Fibroblast of skin of back (primary cell): ENCODE measurements at places on chromosomes 13 and 19.

- DNase-seq = peak; percentile 34
Observed at GRCh38 chr13:64591971-64592370, 2638.2 kb downstream of the PCDH9 start.

DNA sequence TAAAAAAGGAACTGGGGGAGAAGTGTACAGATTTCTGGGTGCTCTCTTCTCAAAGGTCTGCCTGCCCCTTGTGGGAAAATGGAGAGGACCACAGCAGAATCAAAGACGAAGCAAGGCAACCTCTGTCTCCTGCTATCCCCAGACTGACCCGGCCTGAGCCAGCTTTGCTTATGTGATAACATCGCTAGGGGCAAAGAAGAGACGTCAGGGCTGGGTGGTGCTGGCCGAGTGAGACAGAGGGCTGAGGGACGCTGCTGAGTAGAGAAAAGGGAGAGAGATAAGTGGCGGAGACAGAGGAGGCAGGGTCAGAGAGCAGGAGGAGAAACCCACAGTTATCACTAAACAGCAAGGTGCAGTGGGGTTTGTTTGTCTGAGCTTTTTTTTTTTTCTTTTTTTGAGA is 4.6 kb upstream of the MUC16 start:
- no peak for DNase-seq

DNA sequence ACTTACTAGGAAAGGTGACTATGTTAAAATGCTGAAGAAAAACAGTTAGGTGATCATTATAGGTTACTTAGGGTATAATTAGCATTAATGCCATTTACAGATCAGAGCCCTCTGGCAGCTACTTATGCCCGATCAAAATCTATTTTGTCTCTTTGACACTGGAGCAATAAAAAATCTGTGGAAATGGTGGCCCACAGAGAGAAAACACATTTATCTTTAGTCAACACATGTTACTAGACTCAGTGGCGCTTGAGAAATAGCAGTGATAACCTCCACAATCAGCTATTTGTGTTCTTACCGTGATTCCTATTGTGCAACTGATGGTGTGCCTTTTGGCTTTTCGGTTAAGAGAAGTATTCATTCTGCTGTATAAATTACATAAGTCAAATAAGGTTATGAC is 1519.6 kb downstream of the PCDH9 start:
- no peak for DNase-seq

GRCh38 chr19:14959263-14959662 is 18.0 kb downstream of the OR7C2 start:
- DNase-seq = no peak

GRCh38 chr19:4742723-4743646 is 19.3 kb upstream of the DPP9 start:
- DNase-seq = no peak

- peak; percentile 53 for DNase-seq
Observed at GRCh38 chr13:97279913-97280312, 57.8 kb downstream of the MBNL2 start.

DNA sequence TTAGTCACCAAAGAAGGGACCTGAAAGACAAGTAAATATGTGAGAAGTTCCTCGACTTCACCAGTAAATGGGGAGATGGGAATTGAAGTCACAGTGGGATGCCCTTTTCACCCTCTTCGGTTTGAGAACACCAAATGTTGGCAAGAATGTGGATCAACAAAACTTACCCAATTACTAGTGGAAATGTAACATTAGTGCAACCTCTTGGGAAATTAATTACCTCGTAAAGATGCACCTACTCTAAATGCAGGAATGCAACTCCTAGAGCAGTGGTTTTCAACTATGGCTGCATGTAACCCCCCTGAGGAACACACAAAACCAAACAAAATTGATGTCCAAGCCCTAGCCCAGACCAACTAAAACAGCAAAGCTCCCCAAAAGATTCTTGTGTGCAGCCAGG is 78.1 kb downstream of the LNX2 start:
- DNase-seq = no peak

- DNase-seq = no peak
Observed at GRCh38 chr13:70534466-70534865, 426.2 kb upstream of the KLHL1 start.

- DNase-seq = no peak
Observed at GRCh38 chr13:99966064-99966805, 5.3 kb downstream of the ZIC5 start.

DNA sequence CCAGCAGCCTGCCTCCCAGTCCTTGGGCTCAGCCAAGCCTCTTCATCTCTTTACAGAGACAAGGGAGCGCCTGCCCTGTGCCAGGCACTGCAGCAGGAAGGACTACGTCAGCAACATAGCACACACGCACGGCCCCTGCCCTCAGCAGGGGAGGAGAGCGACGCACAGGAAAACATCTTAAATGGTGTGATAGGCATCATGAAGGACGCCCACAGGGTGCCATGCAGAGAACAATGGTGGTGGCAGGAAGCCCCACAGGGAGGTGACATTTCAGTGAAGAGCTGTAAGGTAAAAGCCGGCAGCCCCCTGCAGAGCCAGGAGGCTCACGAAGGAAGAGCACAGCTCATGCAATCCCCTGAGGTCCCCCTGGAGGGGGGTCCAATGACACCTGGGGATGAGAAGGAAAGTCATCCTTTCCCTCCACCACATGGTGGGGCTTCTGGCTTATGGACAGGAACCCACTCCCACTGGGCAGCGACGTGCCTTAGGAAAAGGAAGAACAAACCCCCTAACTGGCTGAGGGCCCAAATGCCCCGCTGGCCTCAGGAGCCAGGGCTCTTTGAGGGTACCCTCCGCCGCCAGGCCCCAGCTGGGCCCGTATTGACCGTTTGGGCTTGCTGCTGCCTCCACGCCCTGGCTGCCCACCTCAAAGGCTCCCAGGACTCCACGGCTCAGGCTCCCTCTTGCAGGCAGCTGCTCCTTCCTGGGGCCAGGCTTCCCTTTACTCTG is 37.3 kb upstream of the C13orf42 start:
- peak; percentile 4 for DNase-seq

DNA sequence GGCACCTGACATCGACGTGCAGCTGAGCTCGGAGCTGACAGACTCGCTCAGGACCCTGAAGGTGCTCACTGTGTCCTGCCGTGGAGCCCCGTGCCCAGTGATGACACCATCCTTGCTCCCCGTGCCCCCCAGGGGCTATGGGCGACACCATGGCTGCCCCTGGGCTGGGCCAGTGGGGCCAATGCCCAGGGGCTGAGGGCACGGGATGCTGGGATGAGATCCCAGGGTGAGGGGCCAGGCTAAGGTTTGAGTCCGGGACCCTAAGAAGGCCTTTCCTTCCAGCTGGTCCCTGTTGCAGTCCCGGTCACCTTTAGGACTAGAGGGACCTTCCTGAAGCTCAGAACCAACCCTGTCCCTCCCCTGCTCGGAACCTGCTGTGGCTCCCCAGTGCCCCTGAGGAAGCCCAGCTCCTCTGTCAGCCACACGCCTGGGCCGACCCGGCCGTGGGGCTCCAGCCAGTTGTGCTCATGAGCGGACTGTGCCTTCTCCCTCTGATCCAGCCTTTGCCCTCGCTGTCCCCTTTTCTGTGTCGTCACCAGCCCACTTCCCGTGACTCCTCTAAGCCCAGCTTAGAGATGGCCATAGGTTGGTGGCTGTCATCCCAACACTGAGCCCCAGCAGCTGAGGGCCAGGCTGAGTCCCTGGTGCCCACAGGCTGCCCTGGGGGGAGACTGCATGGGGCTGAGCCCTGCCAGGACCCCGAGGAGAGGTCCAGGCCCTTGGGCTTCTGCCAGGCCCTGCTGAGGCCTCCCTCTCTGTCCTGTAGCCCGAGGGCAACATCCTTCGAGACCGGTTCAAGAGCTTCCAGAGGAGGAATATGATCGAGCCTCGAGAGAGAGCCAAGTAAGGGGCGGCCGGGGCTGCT is 10.6 kb downstream of the NOP53 start:
- DNase-seq = no peak

DNA sequence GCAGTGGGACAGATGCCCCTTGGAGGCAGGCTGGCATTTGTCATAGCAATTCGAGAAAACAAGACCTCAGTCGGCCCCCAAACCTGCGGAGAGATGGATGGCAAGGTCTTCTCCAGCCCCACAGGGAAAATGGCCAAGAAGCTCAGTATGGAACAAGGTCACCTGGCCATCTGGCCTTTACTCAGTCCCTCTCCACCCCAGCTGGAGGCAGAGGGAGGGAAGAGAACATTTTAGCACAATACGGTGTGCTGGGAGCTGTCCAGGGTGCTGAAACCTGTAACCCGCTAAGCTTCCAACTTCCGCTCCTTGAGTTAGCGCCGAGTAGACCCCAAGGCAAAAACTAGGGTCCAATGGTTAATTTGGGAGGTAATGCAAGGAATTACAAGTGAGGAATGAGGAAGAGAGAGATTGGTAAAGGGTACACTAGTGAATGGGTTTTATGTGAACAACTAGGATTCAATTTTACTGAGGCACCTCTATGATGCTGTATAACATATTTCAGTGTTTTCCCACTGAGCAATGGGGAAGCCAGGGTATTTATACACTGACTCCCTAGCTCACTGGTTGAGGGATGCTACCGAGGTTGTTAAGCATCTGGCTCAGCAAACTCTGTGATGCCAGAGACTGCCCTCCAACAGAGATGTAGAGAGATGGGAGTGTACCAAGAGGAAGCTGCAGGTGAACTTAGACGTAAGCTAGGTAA is 64.3 kb downstream of the CACNA1A start:
- DNase-seq = peak; percentile 38

- DNase-seq = peak; percentile 66
Observed at GRCh38 chr13:99496184-99497142, 4.8 kb upstream of the TM9SF2 start.

DNA sequence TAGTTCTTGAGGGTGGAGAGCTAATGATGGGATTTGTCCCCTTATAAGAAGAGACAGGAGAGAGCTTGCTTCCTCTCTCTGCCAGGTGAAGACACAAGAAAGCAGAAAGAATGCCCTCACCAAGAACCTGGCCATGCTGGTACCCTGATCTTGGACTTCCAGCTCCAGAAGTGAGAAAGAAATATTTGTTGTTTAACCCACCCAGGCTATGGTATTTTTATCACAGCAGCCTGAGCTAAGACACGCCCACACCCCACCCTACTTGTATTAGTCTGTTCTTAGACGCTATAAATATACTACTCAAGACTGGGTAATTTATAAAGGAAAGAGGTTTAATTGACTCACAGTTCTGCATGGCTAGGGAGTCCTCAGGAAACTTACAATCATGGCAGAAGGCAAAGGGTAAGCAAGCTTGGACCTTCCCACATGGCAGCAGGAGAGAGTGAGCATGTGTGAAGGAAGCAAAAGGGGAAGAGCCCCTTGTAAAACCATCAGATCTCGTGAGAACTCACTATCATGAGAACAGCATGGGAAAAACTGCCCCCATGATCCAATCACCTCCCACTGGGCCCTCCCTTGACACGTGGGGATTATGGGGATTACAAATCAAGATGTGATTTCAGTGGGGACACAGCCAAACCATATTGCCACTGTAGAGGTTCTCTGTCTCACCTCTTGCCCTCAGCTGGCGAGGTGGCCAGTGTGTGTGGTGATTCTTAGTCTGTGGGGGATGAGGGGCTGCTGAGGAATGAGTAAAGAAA is 57.4 kb upstream of the RCBTB2 start:
- DNase-seq = no peak

GRCh38 chr13:60335531-60335930 is 61.5 kb upstream of the TDRD3 start:
- DNase-seq = peak; percentile 38

GRCh38 chr13:27534108-27534980 is 84.0 kb upstream of the MTIF3 start:
- DNase-seq = no peak

DNA sequence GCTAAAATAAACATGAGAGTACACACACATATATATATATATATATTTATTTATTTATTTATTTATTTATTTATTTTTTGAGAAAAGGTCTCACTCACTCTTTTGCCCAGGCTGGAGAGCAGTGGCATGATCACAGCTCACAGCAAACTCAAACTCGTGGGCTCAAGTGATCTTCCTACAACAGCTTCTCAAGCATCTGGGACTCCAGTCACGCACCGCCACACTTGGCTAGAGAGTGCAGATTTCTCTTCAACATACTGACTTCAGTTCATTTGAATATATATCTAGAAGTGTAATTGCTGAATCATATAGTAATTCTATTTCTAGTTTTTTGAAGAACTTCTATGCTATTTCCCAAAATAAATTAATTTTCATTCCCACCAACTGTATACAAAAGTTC is 1711.8 kb downstream of the SLITRK5 start:
- no peak for DNase-seq

GRCh38 chr13:108558489-108558888 is 70.9 kb upstream of the MYO16 start:
- no peak for DNase-seq

- DNase-seq = peak; percentile 33
Observed at GRCh38 chr13:41004875-41005693, 14.0 kb downstream of the ELF1 start.

- DNase-seq = peak; percentile 11
Observed at GRCh38 chr13:32881074-32881776, 135.0 kb upstream of the KL start.

DNA sequence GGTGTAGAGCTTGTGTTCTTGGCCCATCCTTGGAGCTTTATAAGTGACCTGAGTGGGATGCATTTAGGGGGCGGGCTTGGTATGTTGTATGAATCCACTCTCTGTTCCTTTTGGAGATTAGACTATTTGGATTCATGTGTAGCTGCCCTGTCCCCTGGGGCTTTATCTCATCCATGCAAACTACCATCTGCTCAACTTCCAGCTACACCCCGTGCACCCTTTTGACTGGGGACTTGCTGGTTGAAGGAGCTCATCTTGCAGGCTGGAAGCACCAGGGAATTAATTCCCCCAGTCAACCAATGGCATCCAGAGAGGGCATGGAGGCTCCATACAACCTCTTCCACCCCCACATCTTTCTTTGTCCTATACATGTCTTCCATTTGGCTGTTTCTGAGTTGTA is 6.1 kb downstream of the CLEC4M start:
- no peak for DNase-seq
